ENCODE measurements at places on chromosomes 1 and 21.

- DNase-seq, result no peak
Measured at GRCh38 chr1:157288492-157288891, 150.3 kb upstream of the ETV3 start.

DNA sequence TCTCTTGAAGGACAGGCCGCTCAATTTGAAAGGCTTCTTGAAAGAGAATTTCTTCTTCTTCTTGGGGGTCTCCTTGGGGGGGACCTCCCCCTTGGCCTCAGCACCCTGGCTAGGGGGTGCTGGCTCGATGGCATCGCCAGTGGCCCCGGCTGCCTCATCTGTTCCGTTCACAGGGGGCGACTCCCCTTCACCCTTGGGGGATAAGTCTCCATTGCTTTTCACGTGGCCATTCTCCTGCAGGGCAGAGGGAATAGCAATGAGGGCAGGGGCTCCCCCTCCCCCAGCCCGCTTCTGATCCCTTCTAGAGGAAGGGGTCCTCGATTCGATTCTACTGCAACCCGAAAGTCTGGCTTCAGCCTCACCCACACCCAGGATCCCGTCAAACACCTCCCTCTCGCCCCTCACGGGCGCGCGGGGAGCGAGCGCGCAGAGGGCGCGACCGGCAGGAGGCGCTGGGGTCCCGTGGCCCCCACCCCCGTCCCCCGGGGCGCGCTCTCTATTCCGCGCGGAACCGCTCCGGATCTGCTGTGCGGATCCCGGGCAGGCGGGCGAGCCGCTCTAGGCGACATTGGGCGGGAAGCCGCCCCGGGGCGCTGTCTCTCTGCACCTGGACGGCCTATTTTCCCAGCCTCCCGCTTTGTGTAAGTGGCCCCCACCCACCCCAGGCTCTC lies 1.0 kb downstream of the MARCKSL1 start:
- no peak for DNase-seq

DNA sequence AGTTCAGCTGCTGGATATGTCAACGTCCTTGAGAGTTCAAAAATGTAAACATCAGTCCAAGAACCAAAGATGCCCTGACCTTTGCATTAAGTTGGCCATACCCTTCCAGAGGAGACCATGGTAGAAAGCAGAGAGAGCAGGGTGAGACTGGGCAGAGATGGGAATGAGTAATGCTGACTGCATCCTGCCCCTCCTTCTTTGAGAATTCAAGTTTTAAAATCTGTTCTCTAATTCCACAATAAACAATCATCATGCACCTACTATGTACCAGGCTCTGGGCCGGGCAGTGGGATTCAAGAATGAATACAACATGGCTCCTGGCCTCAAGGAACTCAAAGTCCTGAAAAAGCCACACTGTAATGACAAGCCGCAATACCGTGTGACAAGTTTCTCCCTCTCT lies 3.9 kb upstream of the HAO2 start:
- DNase-seq, result no peak

DNA sequence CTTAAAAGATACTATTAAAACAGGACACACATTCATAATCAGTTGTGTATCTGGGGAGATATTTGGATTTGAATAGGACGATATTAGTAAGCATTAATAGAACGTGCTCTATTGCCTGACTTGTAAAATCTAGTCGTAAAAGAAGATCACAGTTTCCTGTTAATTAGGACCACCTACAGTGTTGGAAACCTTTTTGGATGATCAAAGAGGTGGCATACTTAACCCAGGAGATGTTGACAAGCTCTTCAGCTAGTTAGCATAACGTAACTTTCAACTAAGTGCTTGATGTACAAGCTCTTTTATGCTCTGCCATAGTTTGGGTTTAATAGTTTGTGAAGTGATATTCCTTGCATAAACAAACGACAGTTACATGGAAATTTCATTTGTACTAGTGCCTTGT lies 293.3 kb upstream of the NR5A2 start:
- no peak for DNase-seq

GRCh38 chr1:46477153-46477929 lies 12.3 kb upstream of the DMBX1 start:
- peak; percentile 11 for DNase-seq

Measured in NCI-H446 treated with DMSO at 0.1 percent for 48 hours (cell line).